ENCODE measurements at places on chromosomes 13 and 19.

DNA sequence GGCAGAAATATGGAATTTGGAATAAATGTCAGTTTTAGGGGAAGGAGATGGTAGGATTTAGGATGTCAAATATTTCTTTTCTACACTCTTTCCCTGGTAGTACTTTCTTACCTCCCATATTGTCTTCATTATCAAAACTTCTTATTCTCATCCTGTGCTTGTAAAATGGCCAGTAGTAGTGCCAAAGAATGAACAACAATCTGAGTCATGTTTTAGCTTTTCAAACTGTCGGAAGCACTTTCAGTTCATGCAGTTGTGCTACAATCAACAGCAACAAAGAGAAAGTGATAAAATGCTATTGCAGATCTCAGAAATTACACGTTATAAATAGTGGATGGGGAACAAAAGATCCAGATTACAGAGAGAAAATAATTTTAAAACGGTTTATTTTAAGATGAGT is 193.7 kb upstream of the RXFP2 start:
- DNase-seq, result no peak

DNA sequence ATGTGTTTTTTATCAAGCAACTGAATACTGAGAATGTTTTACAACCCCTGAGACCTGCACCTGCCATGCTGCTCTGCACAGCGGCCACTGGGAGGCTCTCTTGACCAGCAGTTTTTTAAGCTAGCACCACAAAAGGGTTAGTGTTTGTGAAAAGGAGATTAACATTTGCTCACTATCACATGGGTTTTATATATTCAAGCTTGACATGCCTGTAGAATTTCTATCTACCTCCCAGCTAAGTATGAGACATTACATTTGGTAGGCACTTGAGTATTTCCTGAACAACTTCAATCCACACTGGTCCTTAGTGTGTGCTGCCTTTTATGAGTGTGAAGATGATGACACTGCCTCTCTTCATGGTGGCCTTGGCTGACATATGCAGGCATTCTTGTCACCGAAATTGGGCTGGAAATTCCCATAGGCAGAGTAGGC is 1238.9 kb downstream of the UQCRFS1 start:
- peak; percentile 4 for DNase-seq

GRCh38 chr19:37361994-37362393 is 8.9 kb upstream of the ZNF527 start:
- no peak for DNase-seq

- DNase-seq, result no peak
These were observed 1.7 kb downstream of the FCGRT start for GRCh38 chr19:49514151-49514550.

- no peak for DNase-seq
These were observed 8.8 kb downstream of the ZNF787 start for GRCh38 chr19:56112313-56112709.

- no peak for DNase-seq
These were observed 12.0 kb upstream of the KCNC3 start for GRCh38 chr19:50341091-50341564.

- no peak for DNase-seq
These were observed 10.4 kb upstream of the NANOS2 start for GRCh38 chr19:45924891-45925447.

- no peak for DNase-seq
These were observed 328.2 kb upstream of the SPRY2 start for GRCh38 chr13:80669112-80669511.

GRCh38 chr13:35518337-35518946 is 42.0 kb upstream of the MAB21L1 start:
- no peak for DNase-seq

DNA sequence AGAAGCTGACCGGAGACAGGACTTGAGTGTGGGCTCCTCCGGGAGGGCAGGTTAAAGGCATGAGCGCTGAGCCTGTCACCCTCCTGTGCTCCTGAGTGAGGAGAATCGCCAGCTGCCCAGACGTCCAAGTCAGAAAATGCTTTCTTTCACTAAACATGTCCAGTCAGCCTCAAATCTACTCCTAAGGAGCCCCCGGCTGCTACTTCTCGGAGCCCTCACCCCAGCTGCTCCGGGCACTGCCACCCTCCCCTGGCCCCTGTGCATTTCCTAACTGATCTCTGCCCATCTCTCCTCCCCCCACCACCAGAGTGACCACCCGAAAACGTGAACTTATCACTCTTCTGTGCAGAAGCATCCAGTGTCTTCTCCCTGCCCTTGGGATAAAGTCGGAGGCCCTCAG is 277.5 kb upstream of the SOX1 start:
- DNase-seq, result no peak

- DNase-seq, result no peak
These were observed 36.2 kb downstream of the C13orf46 start for GRCh38 chr13:113937527-113938180.

DNA sequence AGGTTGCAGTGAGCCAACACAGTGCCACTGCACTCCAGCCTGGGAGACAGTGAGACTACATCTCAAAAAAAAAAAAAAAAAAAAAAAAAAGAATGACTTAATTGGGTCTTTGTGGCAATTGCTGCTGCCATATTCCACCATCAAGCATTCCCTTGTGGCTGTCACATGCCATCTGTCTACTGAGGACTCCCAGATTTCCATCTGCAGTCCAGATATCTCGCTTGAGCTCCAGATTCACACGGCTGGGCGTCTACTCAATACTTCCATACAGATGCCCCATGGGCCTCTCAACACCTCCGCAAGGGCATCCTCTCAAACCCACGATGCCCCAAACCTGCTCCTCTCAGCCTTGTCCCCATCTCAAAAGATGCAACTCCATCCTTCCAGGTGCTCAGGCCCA is 12.9 kb downstream of the TMEM143 start:
- no peak for DNase-seq

GRCh38 chr19:11659612-11660011 is 62.3 kb downstream of the ZNF627 start:
- no peak for DNase-seq

DNA sequence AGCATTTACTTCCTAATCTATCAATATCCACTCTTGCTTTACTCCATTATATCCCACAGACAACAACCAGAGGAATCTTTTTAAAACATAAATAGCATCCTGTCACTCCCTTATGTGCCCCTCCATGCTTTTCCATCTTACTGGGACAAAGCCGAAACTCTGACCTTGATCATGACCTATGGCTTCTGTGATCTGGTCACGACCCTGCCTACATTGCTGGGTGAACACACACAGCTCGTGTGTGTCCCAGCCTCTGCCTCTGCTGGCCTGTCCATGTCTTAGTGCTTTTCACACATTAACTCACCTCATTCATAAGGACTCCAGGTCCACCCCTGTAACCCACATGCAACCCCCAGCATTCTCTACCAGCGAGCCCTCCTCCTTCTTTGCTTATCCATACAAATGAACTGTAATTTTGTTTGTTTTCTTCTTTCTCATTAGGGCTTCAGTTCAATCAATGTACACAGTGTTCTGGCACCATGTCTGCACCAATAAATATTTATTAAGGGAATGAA is 95.9 kb upstream of the RAP2A start:
- DNase-seq, result no peak

DNA sequence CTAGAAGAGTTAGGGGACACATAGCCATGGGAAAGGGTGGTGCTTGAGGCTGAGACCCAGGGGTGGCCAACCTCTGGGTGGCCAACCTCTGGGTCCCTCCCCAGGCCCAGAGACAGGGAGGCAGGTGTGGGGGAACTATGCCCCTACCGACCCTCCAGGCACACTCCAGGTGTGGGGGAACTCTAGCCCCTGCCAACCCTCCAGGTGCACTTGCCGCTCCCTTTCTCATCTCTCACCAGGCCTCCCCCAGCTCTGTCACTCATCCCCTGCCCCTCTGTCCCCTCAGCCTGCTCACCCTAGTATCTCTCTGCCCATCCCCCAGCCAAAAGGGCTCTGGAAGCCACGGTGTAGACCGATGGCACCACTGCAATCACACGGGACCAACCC is 10.6 kb upstream of the VSTM2B start:
- no peak for DNase-seq

GRCh38 chr13:35460061-35460460 is 16.4 kb downstream of the MAB21L1 start:
- DNase-seq, result no peak

DNA sequence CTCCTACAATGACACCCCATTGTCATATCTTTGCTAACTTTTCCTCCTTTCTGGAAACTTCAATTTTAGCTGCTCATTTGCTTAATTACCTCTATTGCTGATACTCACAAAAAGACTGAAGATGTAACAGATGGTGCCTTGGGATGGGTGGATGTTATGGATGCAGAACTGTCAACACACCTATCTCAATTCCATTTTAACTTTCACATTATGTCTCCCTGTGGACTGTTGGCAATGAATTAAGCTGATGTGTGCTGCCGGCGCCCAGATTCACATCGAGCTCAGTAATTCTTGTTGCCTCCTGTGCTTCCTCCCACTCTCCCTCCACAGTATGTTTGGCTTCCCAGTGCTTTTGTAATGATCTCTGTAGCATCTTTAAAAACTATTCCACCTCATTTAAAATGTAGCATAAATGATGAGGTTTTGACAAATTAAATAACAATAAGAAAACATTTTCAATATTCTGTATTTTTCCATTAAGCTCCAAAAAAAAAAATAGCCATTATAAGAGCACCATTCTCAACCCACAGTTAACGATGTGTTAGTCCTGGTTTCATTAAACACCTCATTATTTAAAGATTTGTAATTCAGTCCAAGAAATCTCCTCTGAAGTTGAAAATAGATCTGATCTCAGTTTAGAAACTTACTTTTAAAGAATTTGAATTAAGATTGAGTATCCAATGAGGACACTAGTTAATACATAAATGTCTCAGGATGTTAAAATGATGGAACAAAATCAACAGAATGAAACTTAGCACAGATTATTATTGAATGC is 99.9 kb upstream of the FAM216B start:
- no peak for DNase-seq

DNA sequence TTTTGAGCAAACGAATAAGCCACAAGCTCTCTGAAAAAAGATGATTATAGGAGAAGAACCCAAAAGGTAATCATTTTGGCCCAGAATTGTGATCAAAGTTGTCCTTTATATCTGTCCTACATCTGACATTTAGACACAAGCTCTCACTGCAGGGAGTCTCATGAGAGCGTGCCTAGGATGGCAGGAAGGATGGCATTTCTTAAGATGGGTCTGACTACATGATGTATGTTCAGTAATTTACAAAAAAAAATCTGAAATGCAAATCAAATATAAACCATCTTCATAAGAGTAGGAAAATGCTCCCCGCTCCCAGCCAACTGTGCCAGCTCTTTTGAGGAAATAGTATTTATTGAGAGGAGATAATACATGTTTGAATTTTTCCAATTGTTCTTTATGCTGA is 81.0 kb upstream of the MBNL2 start:
- no peak for DNase-seq

DNA sequence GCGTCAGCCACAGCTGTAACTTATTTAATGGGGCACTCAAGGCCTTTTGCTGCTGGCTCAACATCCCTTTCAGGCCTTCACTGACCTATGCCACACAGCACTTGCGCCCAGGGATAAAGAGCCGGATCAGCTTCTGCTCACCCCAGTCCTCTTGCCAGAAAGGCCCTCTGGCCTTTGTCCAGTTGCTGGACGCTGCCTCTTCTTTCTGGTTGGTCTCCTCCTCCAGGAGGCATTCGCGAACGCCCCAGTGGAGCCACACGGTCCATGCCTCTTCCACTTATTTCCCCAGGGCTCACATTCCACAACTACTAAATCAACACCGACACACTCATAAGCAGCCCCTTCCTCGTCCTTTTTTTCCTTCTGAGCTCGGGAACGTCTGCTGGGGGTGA is 3.7 kb upstream of the ZNF329 start:
- peak; percentile 63 for DNase-seq

- DNase-seq, result no peak
These were observed 198.4 kb downstream of the DLEU7 start for GRCh38 chr13:50645092-50645491.

DNA sequence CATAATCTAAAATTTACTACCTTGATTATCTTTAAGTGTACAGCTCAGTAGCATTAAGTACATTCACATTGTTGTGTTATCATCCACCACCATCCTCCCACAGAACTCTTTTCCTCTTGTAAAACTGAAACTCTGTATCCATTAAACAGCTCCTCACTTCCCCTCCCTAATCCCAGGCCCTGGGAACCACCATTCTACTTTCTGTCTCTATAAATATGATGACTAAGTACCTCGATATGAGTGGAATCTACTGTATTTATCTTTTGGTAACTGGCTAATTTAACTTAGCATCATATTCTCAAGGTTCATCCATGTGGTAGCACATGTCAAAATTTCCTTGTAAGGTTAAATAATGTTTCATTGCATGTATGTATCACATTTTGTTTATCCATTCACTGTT is 49.0 kb upstream of the POMP start:
- no peak for DNase-seq

GRCh38 chr13:107373551-107373950 is 805.6 kb upstream of the ARGLU1 start:
- peak; percentile 15 for DNase-seq

- no peak for DNase-seq
These were observed 60.2 kb downstream of the GSX1 start for GRCh38 chr13:27852491-27852890.

GRCh38 chr13:110907951-110908898 is 6.6 kb downstream of the ANKRD10 start:
- peak; percentile 24 for DNase-seq

GRCh38 chr19:46428239-46429135 is at the start of gene PNMA8C:
Gene PNMA8C, minus strand, starts transcription at chr19:46428936. Its CDS starts 577 bp downstream, at chr19:46428359.
- DNase-seq, result peak; percentile 94

DNA sequence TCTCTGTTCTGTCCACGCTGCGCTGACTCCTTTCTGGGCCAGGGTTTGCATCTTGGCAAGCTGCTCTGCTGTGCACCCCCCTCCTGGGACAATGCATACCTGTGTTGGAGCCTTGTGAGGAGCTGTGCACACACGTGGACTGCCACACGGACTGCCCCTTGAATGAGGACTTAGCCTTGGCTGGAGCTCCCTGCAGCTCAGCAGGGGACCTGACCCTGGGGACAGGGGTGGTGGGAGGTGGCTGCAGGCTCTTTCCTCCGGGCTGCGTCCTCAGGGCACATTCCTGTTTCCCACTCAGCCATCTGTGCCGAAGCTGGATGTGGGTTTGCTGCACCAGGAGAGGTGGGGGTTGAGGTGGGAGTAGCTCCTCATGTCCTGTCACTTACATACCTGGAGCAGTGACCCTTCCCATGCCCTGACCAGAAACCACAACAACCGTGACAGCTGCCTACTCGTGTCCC is 8.2 kb downstream of the RAB11B start:
- DNase-seq, result no peak

- DNase-seq, result no peak
These were observed 24.4 kb downstream of the PLA2G4C start for GRCh38 chr19:48085904-48086864.

Measured in cerebellum (tissue), 4 donors.